ENCODE measurements at places on chromosomes 12 and 14. TPM values are rescaled to one million over a fixed set of nuclear protein-coding genes. Genes with fewer than 3 reads are reported as not detected.

C12orf76 gene
- 29.4 TPM for total RNA-seq

DNA sequence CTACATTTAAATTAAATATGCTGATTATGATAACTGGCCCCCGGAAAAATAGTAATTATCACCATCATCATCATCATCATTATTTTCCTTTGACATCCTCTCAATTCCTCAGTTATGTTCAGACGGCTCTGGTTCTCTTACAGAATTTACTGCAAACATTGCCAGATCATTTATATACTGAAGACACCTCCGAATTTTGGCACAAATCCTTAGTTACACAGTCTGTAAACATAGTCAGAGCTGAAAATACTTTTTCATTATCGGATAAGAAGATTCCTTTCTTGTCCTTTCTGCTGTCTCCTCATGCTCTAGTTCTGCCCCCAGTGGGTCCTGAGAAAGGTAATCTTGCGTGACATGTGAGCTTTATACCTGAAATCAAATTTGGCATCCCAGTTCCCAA lies 40.3 kb upstream of the CCDC60 start:
- DNase-seq = no peak

DNA sequence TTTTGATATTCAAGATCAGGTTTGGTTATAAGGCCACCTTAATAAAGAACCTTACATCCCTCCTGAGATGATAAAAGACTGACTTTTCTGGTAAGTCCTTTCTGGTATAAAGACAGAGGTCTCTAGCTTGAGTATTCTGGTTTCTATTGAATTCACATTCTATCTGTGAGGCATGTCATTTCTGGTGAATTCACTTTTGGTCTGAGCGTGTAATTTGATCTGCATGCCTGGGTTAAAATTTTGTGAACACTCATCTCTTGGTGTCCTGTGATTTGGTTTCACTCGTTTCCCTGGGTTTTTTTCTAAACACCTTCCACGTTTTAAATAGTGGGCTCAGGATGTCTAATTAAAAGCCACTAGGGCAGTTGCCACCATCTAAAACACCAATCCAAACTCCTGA lies 12.2 kb downstream of the EIF5 start:
- DNase-seq = no peak

DNA sequence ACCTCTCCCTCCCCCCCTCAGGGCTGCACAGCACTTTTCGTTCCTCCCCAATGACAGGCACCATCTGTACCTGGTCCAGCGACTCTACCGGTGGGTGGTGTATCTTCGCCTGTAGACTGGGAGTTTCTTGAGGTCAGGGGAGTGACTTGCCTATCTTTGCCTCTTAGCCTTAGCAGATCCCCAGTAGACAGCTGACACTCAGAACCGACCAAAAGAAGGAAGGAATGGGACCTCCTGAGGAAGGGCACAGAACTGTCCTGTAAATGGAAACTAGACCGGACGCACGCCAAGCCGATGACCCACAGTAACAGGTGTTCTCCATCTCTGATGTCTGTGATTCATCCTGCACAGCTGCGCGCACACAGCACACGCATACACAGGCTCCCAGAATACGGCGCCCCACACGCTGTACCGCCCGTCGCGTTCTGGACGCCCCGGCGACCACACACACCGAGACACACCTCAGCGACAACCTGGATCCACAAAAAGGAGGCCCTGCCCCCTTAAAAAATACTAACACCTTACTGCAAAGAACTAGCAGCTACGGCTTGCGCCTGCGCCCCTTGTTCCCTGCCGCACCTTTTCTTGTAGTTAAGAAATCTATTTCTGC lies 673 bp upstream of the TTC9 start:
- peak; percentile 66 for DNase-seq

- DNase-seq = no peak
Measured at GRCh38 chr12:106192659-106193393, 54.1 kb upstream of the NUAK1 start.

DNA sequence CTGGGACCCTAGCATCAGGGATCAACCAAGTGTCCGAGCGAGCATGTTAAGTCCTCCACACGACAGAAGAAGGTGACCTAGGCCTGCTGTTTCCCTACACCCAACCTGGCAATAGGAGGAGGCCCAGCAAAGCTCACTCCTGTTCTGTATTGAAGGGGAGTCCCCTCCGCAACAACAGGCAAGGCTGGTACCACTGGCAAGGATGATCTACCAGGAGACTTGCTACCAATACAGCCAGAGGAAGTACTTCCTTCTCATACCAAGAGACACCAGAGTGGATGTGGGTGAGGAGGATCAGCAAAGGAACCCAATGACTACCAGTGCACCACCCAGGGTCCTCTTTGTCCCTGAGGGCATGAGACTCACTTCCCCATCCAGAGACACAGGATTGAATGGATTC lies 4.9 kb downstream of the KLRC1 start:
- DNase-seq = no peak

GPR162 gene
- 13.3 TPM for total RNA-seq

DNA sequence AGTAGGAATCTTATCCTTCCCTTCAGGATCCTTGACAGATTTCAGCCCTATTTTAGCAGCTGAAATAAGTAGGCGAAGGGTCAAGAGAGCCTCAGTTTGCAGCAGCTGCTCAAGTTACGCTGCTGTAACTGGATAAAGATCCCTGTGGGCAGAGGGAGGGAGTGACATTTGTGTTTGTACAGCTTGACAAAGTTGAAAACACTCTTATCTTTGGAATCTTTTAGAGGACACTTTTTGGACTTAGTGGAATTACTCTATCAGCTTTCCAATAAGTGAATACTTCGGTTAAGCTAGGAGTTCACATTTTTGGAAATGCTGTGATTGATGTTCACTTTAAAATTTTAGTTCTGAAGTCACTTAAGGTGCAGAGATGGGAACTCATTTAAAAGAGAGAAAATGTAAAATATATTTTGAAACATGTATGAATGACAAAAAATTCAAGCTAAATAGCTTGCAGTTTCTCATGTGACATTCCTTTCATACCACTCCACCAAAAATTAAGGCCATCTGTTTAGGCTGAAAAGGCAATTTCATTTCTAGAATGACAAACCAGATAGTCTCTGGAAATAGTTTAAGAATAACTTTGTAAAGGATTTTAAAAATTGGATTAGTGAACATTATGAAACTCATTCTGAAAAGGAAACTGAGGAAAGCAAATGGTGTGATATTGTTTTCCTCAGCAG lies 55.2 kb downstream of the SLC38A4 start:
- DNase-seq = no peak

PZP gene
- 1.3 TPM for total RNA-seq

- no peak for DNase-seq
Measured at GRCh38 chr14:75453817-75454434, 26.1 kb downstream of the JDP2 start.

GPR65 gene
- 6.4 TPM for total RNA-seq

DNA sequence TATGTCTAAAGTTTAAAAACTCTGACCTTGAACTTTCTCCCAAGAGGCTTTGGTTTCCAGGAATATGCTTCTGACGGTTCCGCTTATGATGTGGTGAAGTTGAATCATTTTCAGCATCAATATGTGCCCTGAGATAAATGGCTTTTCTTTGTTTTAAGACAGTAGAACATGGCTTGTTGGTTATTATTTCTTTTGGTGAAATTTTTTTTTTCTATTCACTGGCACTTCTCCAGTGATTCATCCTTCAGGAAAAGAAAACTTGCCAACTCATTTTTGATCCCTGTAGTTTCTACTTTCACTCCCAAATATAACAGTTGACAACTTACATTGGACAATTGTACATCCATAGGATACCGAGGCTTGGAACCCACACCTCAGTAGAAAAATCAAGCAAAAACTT lies 1301.2 kb upstream of the FLRT2 start:
- no peak for DNase-seq

PPP1R36 gene
- total RNA-seq = 0.54 TPM

KLRC2 gene
- 1.1 TPM for total RNA-seq

DNA sequence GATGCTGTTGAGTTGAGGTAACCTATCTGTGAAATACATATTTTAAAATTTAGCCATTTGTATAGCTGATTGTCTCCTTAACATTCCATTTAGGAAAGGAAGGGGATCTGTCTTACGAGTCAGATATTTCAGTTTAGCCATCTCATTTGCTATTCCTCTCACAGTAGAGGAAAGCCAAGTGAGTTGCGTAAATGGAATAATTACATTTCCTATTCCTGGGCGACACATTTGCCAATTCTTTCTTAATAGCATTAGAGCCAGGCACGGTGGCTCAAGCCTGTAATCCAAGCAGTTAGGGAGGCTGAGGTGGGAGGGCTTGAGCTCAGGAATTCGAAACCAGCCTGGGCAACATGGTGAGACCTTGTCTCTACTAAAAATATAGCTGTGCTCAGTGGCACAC lies 116.3 kb downstream of the TMX1 start:
- DNase-seq = no peak

SAMD15 gene
- 0.67 TPM for total RNA-seq

GRCh38 chr12:106000382-106001104 lies 138.2 kb downstream of the NUAK1 start:
- DNase-seq = no peak

- DNase-seq = no peak
Measured at GRCh38 chr12:24212496-24212895, 263.0 kb upstream of the SOX5 start.

AICDA gene
- total RNA-seq = 1.3 TPM

DNA sequence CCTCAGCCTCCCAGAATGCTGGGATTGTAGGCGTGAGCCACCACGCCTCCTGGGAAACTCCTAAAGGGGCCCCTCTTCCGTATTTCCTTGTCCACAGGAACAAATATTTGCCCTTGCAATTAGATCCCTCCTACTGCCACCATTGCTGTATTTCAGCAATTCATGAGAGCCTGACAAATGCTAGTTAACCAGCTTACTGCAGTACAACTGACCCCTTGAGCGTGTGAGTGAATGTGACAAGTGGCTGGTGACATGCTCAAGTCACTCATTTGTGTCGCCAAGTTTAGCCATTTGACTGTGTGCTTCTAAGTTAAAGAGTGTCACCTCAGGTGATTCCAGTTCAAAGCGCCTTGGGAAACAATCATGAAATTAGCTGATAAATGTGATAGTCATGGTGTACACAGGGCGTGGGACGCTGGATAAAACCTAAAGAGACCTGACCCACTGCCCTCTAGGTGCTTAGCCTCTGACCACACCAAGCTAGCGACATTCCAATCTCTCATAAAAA lies 56.1 kb upstream of the MAP1LC3B2 start:
- peak; percentile 69 for DNase-seq

GALC gene
- total RNA-seq = 50.3 TPM

EPYC gene
- total RNA-seq = not detected

DNA sequence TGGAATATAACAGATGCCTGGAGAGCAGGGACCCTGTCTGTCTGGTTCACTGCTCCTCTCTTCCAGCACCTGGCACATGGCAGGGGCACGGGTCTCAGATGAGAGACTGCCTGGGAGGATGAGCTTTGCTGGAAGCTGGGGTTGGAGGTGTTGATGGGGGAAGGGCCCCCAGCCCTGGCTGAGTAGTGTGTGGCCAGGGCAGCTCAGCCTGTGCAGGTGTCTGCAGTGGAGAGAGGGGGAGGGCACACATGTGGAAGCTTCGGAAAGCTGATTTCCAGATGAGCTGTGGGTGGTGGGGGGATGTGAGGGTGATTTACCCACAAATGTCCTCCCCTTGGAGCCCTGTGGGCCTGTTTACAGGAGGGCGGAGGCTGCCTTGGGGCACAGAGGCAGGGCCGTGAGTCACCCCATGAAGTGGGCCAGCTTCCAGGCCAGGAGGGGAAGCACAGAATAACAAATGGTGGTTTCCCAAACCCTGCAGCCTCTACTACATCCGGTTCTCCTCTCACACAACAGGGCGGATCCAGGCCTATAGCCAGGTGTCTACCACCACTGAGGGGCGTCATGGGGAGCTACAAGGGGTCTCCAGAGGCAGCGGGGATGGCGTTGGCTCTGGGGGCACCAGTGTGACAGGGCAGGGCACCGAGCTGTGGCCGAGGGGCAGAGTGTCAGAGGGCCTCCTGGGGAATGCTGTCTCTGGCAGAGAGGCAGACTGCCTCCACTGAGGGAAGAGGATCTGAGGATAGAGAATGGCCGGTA lies 11.0 kb downstream of the KRT7 start:
- peak; percentile 68 for DNase-seq

DNA sequence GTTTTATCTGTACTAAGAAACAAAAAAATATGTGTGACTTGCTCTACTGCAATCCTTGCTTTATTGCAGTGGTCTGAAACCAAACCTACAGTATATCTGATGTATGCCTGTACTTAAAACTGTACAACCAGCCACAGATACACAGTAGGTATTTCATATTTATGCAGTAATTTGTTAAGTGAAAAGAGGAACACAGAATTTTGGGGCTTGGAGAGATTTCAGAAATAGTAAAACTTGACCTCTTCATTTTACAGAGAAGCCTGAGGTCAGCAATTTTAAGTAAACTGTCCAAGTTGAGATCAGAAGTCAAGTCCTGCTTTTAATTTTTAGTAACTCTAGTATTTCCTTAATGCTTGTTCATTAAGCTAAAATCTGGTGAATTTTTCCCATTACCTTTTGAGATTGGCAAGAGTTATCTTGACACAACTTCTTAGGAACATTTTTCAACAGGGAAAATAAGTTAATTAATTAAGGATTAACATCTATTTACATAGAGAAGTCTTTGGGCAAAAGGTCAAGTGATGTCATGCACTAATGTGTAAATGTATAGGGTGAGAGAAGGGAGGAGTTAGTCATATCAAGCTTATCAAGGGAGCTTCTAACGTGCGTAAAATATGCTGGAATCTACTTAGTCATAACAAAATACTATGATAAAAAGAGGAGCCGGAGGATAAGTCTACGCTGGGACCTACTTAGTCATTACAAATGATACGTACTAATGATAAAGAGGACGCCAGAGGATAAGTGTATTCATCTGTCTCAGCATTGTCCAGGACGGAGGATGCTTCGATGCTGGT lies 66.0 kb upstream of the GTF2A1 start:
- DNase-seq = no peak

DNA sequence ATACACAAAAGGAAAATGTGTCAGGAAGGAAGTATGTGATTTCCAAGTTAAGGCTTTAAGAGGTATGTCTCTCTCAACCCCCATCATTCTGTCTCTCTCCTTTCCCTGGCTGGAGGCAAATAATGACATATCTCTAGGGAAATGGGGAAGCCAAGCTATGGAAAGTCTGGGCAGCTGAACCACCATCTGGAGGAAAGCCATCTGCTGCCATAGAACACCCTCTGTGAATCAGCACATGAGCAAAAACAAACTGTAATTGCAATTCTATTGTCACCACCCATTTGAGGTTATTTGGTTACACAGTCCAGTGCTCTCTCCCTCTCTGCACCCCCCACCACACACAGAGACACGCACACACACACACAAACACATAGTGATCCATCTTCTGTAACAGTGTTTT lies 766.2 kb downstream of the FLRT2 start:
- DNase-seq = no peak

DNA sequence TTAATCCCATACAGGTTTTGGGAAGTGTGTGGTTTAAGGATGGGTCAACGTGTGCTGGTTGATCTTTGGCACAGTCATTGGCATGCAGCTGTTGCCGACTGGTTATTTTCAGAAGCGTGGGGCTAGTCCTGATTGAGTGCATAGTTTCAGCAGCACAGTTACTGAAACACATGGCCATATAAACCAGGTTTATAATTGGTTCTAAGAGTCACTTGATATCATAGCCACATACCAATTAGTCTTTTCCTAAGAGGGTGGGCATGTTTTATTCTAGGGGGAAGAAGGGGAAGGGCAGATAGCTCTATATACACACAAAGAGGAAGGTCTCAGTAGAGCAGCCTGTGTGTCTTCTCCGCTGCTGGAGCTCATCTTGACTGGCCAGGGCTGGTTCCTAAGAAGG lies 11.0 kb upstream of the RPS6KL1 start:
- no peak for DNase-seq

All from upper lobe of left lung (tissue), 6 donors.